ENCODE measurements at places on chromosomes 11 and 22.

- peak; percentile 86 for DNase-seq
Observed at GRCh38 chr22:41517172-41518047, 26.9 kb downstream of the POLR3H start.

DNA sequence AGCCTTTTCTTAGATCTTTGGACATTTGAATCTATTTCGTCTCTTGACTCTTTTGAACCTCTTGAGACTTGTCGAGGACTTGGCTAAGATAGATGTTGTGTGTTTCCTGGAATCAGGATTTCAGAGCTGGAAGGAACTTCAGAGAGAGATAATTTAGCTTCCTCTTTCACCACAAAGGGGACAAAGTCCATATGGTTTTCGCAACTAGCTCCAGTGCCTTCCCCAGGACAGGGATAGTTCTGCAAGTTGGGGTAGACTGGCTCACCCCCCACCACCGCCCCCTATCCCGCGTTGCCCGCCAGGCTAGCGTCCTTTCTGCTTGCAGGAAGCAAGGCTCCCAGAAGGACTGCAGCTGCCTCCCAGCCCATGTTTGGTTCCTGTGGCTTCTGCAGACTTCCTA lies 75.7 kb upstream of the MYO18B start:
- no peak for DNase-seq

GRCh38 chr22:17319546-17319945 lies 49.7 kb upstream of the CECR2 start:
- no peak for DNase-seq

DNA sequence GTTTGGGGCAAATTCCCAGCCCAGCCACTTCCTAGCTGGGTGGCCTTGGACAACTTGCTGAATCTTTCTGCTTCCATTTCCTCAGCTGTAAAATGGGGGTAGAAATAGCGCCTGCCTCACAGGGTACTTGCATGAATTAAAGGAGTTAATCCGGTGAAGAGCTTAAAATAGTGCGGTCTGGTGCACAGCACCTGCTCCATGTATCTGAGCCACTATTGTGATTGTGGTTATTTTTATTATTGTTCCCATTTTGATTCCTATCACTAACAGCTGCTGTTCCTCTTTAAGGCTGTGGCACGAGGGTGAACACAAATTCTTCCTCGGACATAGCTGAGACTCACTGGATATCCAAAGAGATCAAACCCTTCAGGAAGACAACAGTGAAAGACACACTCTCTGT lies 46.9 kb upstream of the TP53I11 start:
- no peak for DNase-seq

GRCh38 chr11:90113541-90113940 lies 20.9 kb upstream of the NAALAD2 start:
- DNase-seq: no peak
